ENCODE measurements at places on chromosomes 3 and 15.
A peak's percentile ranks its signal among the peaks of the same experiment; 100 is the strongest.

DNA sequence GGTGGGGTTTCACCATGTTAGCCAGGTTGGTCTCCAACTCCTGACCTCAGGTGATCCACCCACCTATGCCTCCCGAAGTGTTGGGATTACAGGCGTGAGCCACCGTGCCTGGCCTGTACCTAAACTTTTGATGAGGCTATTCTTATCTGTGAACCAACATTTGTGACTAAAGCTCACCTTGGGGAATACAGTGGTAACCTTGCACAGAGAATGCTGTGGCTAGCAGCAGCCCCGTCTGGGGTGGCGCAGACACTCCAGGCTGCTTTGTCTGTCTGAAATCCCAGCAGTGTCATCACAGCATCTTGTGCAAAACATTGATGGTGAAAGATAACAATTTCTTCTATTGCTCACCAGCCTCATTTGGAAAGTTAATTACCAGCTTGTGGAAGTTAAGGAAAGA, 58.9 kb downstream of the CMTM8 start:
- DNase-seq, result no peak

GRCh38 chr3:138919325-138919724, 27.6 kb downstream of the FOXL2 start:
- no peak for DNase-seq

- no peak for DNase-seq
These were observed 461 bp downstream of the PCYT1A start for GRCh38 chr3:196287090-196287439.

- no peak for DNase-seq
These were observed 144.1 kb downstream of the SOX2 start for GRCh38 chr3:181855825-181856224.

DNA sequence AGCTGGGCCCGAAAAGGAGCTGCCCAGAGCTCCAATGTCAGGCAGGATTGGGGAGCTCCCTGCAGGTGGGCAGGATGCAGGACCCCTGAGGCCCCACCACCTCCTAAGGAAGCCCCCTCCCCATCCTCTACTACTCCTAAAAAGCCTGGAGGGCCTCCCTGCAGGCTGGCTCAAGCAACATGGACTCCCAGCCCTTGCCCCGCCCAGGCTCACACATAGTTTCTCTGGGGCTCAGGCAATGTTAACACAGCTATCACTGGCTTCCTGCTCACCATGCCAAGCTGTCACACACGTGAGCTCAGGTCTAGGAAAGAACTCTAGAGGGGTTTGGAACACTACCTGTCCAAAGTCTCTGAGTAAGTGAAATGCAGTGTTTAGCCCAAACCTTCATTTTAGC, 65.4 kb upstream of the ZNF148 start:
- DNase-seq, result no peak

DNA sequence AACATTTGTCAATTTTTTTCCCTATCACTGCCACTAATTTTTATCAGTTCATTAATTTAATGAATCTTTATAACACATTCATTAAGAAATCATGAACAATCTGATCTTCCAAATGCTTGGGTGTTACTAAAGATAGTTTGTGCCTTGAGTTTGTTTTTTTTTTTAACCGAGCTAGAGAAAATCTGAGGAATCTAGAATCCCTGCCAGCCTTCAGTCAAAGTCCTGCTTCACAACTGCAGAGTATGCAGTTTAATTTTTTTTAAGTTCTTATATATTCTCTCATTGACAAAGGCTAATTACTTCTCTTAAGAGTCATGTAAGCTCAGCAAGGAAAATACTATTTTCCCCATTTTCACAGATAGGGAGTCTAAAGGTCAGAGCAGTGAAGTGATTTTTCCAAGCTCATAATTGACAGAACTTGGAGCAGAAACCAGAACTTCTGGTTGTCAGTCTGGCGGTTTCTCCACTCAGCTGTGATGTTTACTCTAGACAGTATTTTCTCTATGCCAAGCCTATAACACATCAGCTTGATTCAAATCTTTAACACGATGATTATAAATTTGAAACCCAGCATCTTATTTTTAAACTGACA, 55.7 kb downstream of the TNIK start:
- DNase-seq, result no peak

GRCh38 chr3:135895106-135895733, 70.3 kb upstream of the PPP2R3A start:
- no peak for DNase-seq

DNA sequence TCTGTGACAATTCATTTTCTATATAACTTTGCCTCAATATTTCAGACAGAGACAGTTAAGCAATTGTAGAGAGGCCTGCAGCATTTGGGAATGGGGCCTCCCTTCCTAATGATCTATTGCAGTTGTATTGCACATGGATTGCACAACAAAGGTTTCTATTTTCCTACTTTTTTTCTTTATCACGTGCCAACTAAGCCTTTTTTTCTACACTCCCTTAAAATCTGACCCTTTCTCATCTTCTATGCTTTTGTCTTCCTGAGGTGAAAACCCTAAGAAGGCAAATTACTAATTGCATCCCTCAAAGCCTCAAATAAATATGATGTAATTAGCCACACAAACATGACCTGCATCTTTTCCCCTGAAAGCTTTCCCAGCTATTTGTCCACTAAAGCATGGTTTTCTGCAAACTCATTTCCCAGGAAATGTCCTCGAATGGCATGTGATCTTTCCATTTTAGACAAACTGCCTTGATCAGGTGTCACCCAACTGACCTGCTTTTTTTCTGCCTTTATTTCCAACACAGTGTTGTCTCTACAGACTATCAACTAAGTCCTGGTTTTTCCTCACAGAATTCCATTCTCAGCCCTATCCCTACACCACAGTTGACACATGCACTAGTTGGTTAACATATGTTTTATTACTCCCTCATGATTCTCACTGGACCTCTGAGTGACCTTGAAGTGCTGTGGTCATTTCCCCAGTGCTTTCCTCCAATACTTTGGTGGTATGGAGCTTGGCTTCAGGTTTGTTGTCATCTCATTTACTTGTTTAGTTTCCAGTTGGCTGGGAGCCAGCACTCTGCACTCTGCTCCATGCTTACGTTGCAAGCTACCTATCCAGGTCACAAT, 31.9 kb upstream of the TSC22D2 start:
- DNase-seq, result no peak

DNA sequence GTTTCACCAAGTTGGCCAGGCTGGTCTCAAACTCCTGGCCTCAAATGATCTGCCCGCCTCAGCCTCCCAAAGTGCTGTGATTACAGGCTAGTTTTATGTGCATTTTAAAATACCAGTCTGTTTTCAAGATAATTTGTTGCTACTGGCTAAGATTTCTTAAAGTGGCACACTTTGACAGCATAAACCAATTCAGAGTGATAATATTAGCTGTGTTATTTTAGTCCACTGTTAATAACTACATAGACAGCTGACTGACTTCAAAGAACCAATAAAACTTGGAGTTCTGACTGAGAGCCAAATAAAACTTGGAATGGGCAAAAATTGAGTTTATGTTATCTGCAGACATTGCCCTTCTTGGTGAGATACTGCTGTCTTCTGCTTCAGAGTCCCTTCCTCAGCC, 291.8 kb downstream of the UBE2E2 start:
- no peak for DNase-seq

DNA sequence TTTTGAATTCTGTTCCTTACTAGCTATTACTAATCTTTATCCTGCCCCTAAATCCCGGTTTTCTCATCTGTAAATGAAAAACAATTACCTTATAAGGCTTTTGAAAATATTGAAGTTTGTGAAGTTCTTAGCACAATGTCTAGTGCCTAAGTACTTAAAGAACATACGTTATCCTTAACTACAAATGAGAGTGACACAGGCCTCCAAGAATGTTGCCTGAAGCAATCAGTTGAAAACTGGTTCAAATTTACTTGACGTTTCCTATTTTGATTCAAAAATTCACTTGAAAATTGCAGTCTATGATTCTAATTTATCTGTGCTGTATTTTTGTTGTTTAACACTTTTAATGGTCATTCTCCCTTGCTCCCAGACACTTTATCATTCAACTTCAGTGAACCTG, 3.2 kb downstream of the SENP7 start:
- no peak for DNase-seq

DNA sequence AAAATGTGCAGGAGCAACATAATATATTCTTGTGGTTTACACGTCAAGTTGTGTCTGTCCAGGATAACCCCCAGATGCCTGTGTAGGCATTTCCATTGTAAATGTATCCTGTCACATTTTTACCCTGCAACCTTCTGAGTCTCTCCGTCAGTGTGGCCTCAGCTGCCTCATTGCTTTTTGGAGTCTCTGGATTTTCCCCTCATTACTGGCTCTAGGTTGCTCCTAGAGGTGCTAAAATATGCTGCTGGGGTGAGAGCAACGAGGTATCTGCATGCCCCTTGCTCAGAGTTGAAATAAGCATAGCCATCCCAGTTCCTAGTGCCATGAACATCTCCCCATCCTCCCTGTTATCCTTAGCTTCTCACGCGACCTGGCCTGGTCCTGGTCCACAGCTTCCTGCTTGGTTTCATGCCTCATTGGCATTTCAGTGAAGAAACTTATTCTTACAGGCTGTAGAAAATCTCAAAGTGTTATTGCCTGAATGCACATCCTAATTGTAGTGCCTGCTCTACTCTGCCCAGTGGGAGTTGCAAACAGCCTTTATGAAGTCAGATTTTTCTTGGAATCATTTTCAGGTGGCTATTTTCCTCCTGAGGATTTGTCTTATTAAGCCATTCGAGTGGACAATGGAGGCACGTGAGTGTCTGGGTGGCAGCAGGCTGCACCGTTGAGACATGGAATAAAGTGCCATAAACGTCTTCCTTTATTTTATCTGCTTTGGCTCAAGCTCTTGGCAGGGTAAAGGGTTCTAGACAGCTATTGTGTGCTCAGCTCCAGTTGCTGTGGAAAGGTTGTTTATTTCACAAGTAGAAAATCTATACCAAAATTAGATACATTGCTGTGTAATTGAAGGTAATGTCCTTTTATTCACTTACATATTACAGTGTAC, 33.2 kb downstream of the OXNAD1 start:
- no peak for DNase-seq

- no peak for DNase-seq
These were observed 40.4 kb upstream of the LIMD1 start for GRCh38 chr3:45554006-45554666.

GRCh38 chr3:112390783-112391641, 58.1 kb downstream of the CD200 start:
- DNase-seq, result no peak

GRCh38 chr15:57503051-57503702, 88.5 kb upstream of the MYZAP start:
- no peak for DNase-seq

- DNase-seq, result no peak
These were observed 984 bp upstream of the SMARCC1 start for GRCh38 chr3:47782446-47783308.

DNA sequence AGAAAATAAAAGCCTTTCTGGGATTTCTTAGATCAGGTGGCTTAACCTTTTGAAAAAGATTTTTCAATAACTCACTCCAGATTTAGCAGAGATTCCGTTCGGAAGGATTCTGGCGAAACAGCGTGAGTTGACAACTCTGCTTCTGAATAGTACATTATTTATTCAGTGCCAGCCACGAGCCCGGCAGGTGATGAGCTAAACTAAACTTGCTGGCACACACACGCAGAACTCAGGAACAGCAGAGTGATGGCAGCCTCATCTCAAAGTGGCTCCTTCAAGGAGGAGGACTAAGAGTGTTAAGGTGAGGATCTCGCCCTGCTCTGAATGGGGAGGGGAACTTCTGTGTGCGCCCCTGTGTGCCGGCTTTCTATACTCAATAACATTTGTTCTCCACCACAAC, 114.3 kb downstream of the FAM43A start:
- no peak for DNase-seq

- no peak for DNase-seq
These were observed 70.7 kb downstream of the RPN1 start for GRCh38 chr3:128579927-128580326.

- DNase-seq, result no peak
These were observed 30.0 kb upstream of the SLC6A1 start for GRCh38 chr3:10962481-10963036.

GRCh38 chr3:168545591-168545990, 449.9 kb upstream of the GOLIM4 start:
- DNase-seq, result no peak

- no peak for DNase-seq
These were observed 74.8 kb upstream of the PLCL2 start for GRCh38 chr3:16809993-16810392.

- peak; percentile 81 for DNase-seq
These were observed 27.4 kb downstream of the STOML1 start for GRCh38 chr15:73964736-73965093.

DNA sequence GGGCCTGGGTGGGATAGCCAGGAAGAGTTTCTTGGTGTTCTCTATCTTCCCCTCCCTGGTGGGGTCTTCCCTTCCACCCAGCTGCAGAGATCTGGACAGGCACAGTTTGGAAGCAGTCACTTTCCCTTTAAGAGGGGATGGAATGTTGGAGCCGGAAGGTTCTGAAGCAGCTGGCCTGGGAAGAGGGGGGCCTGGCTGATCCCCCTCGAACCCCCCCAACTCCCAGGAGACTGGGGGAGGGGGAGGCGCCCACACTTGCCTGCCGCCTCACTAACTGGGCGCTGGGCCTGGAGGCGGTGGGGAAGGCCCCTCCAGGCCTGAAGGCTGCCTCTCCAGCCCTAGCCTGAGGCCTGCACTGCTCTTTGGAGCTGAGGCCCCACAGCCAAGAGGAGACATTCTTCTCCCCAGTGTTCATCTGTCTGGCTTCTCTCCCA, 1.4 kb downstream of the DVL3 start:
- peak; percentile 68 for DNase-seq

- no peak for DNase-seq
These were observed 12.0 kb upstream of the COL8A1 start for GRCh38 chr3:99626417-99626788.

DNA sequence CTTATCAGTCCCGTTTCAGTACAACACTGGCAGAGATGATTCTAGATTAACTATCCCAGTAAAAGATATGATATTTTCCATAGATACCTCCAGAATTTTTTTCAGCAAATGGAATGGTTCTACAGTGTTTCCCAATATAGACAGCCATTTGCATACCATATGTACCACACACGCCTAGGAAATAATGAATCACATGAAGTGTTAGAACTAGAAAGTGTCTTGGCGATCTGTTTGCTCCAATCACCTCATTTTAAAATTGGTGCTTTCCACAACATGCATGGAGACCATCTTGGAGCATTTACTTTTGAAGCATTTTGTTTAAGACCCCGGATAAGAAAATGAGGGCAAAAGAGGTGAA, 2.0 kb downstream of the C2CD4A start:
- DNase-seq, result no peak

GRCh38 chr3:15331606-15332404, 581 bp downstream of the SH3BP5 start:
- no peak for DNase-seq

All from D721Med (cell line).